ENCODE measurements at places on chromosomes 16 and 17.

GRCh38 chr17:45398800-45399199 lies 33.9 kb downstream of the ARHGAP27 start:
- no peak for DNase-seq

GRCh38 chr16:87409153-87409552 lies 17.0 kb downstream of the MAP1LC3B start:
- DNase-seq = peak; percentile 25

GRCh38 chr16:12471383-12471782 lies 332.3 kb downstream of the CPPED1 start:
- peak; percentile 30 for DNase-seq

- no peak for DNase-seq
Measured at GRCh38 chr17:62140836-62141235, 75.8 kb upstream of the MED13 start.

DNA sequence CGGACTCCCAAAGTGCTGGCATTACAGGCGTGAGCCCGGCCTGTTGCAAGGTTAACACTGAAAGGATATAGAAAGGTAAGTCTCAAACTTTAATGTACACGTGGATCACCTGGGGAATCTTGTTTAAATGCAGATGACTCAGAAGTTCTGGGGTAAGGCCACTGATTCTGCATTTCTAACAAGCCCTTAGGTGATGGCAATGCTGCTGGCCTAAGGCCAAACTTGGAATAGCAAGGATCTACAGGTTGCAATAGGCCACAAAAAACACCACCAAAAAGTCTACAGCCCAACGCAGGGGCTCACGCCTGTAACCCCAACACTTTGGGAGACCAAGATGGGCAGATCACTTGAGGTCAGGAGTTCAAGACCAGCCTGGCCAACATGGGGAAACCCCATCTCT lies 4.2 kb downstream of the CMTM4 start:
- DNase-seq = peak; percentile 26

GRCh38 chr17:4859816-4860625 lies 26.9 kb downstream of the MINK1 start:
- DNase-seq = no peak

DNA sequence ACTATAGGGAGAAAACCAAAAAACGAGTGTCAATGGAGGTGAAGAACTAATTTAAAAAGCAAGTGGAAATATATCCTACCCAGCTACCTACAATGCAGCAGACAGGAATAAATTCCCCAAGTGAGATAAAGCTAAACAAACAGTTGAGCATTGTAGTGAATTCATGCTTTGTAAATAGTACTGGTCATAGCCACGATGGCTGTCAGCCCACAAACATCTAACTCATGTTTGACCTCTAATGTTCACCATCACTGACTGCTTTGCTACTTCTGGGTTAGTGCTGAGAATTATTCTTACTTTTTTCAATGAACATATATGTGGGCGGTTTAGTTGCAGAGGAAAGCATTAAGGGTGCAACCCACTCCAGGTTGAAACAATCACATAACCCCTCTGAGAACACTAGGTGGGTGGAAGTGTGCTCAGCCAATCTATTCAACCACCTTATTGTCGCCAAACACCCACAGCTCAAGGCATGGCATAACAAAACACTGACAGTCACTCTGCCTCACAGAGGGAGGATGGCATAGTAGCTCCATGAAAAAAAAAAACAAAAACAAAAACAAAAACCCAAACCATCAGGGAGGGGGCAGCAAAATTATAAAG lies 264.1 kb downstream of the ZFHX3 start:
- DNase-seq = no peak

GRCh38 chr17:41315814-41316445 lies 420 bp upstream of the KRTAP17-1 start:
- no peak for DNase-seq

DNA sequence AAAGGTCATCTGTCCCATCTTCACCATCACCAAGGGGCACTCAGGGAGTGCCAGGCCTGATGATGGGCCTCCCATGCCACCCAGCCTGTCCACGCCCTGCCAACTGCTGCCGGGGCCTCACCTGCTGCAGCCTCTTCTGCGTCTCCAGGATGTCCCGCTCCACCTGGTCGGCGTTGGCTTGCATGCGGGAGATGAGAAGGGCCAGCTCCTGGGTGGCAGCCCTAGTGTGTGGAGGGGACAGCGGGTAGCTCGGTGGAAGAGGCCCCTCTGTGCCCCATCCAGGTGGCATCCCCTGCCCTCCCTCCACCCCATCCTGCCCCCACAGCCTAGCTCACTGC lies 3.2 kb downstream of the EVPL start:
- DNase-seq = no peak

DNA sequence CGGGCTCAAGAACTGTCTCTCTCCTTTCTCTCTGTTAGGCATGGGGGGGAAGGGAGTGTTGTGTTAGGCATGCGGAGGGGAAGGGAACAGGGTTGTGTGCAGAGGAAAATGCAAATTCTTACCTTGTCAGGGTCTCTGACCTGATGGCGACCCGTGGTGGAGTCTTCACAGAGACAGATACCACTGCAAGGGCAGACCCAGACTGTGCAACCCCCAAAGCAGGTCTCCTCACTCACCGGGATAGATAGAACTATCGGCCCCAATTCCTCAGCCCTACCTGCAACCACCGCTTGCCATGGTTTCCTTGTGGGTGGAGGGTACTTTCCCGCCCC lies 9.6 kb upstream of the MPP2 start:
- DNase-seq = no peak

DNA sequence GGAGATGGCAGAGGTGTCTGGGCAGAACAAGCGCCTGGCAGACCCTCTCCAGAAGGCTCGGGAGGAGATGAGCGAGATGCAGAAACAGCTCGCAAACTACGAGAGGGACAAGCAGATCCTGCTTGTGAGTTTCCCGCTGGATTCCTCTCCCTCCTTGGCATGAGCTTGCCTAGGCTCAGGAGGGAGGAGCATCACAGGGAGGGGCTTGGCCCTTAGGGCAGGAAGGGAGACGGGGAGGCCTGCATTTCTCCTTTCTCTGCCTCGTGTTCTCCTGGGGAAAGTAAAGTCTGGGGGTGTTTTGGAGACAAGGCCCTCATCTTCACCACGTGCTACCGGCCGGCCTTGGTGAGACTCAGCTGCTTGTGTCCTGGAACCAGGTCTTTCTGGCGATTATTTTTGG lies 18.0 kb upstream of the DBNDD1 start:
- DNase-seq = no peak

- DNase-seq = no peak
Measured at GRCh38 chr17:19654896-19655295, 6.3 kb downstream of the ALDH3A2 start.

DNA sequence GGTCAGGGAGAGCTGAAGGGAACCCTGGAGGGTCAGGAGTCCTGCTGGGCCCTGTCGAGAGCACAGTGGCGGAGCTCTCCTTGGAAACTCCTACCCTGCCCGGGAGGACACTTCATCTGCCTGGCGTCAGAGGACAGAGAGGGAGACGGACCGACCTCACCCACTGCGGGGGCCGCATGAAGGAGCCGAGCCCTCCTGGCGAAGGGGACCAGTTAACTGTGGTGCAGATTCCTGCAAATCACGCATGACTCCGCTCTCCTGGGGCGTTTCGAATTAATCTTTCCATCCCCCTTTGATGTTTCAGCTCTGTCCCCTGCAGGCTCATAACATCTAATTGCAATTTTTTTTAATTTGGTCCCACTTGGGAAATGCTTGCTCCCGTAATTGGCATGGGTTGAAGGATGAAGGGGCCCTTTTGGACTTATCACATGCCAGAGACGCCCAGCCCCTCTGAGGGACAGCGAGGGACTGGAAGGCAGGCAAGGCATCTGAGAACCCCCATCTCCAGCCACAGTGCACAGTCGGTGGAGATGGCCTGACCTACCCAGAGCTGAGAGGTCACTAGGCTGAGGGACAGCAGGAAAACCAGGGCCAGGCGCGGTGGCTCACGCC lies 26.5 kb downstream of the RPH3AL start:
- peak; percentile 56 for DNase-seq

- DNase-seq = no peak
Measured at GRCh38 chr17:45248132-45248957, 13.5 kb downstream of the SPATA32 start.

- DNase-seq = peak; percentile 48
Measured at GRCh38 chr17:65102788-65103187, 34.4 kb upstream of the RGS9 start.

DNA sequence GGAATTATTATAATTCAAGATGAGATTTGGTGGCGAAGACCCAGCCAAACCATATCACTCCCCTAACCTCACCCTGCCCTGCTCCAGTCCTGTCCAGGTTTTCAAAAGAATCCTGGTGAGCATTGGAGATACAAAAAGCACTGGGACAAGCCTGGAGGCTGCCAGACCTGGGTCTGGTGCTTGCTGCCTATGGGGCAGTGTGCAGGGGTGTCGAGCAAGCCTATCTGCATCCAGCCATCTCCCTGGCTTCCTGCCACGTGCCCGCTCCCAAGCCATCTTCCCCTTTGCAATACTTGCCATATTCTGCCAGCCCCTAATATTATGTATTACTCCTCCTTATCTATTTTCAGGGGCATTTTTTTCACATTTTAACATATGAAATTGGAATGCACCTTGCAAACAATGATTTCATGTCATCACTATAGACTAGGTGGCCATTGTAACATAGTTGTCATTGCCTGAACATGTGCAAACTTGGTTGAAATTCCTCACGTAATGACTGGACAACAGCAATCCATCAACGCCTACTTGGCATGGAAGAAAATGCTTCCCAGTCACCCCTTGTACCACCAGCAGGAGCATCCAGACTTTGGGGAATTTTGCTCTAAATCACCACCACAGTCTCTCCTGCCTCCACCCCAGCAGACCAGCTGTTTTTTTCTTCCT lies 8.1 kb upstream of the KDM8 start:
- no peak for DNase-seq

- no peak for DNase-seq
Measured at GRCh38 chr16:89361751-89362539, 128.4 kb downstream of the ANKRD11 start.

- no peak for DNase-seq
Measured at GRCh38 chr17:47829870-47830269, 1.5 kb downstream of the MRPL10 start.

DNA sequence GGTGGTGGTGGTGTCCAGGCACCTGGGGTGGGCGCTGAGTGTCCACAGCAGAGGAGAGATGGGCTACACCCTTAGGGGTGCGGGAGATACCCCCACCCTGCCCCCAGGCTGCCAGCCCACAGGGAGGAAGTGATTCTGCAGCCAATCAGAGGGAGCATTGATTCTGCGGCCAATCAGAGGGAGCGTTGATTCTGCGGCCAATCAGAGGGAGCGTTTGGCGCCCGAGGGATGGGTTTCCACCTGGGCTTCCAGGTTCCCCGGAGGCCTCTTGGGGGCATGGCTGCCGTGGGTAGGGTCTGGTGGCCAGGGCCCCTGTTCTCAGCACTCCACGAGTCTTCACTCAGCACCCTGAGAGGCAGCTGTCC lies 28.2 kb upstream of the ACSF3 start:
- no peak for DNase-seq

GRCh38 chr16:12320298-12320706 lies 343.8 kb downstream of the SNX29 start:
- no peak for DNase-seq

- DNase-seq = no peak
Measured at GRCh38 chr16:12484426-12484825, 319.3 kb downstream of the CPPED1 start.

DNA sequence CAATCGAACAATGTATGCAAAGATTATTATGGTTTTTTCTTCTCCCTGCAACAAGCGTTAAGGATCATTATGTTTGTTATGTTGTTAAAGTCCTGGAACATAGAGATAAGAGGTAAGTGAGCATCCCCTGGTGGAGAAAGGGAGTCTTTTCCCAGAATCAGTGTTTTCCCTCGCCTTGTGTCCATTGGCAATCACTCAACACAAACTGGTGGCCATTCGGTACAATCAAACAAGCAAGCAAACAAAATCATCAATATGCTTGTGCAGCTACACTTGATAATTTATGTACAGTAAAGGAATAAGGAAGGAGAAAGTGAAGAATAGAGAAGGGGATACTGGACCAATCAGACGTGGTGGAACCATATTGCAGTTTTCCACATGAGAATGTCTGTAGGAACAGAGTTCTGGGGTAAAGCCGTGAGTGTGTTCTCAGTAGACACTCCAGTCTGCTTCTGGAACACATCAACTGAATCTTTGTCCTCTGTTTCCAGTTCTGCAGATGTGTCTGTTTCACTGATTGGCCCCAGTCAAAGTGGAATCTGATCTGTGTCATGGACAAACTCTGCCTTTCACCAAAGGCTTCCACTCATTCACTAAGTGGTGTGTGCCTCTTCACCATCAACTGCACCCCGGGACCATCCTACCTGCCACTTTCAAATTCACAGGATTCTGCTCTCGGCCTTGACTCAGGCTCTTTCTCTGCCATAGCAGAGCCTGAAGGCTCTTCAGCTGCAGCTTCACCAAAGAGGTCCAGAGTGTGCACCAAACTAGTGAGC lies 169.5 kb downstream of the AHSP start:
- no peak for DNase-seq

GRCh38 chr16:71430744-71431143 lies 11.1 kb downstream of the TLE7 start:
- DNase-seq = no peak

GRCh38 chr17:5031365-5032082 lies 3.7 kb downstream of the SLC52A1 start:
- DNase-seq = peak; percentile 90

- DNase-seq = peak; percentile 64
Measured at GRCh38 chr17:77349976-77350830, 209.4 kb downstream of the SEC14L1 start.

DNA sequence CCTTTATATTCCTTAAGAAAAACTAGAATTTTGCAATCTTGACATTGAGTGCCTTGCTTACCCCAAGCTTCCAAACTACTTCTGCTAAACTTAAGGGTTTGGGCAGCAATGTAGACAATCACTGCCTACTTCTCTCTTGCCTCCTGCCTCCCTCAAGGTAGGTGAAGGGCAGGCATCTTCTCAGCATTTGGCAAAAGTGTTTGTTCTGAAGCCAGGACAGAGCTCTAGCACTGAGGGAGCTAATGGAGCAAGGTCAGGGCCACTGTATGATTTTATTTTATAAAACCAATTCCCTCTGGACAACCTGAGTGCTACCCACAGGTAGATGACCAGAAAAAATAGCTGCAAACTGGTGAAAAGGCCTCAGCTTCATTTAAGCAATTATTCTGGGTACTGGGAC lies 111.8 kb downstream of the IRX3 start:
- no peak for DNase-seq

- DNase-seq = no peak
Measured at GRCh38 chr17:81428121-81428515, 32.9 kb downstream of the BAHCC1 start.

DNA sequence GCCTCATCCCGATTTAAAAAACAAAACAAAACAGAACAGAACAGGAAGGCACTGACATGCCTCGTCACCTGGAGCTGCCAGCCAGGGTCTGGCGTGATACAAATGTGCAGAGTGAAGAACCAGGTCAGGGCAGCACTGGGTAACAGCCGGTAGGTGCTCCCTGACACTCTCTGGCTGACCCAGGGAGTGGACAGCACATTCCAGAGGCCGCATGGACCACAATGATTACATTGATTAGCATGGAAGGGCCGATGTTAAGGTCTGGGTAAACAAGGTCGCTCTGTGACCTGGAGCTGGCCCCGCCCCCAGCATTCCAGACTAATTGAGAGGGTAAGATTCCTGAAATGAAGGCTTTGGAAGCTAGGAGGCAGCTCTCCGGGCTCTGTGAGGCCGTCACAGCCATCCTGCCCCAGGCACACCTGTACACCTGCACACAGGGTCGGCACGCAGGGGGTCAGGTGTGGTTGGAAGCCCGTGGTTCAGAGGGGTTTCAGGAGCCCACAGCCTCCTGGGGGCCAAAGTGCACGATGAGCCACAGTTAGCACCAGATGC lies 21.4 kb downstream of the PIEZO1 start:
- no peak for DNase-seq

GRCh38 chr16:1153480-1154160 lies 714 bp downstream of the CACNA1H start:
- no peak for DNase-seq

- peak; percentile 91 for DNase-seq
Measured at GRCh38 chr16:22424161-22424937, 49.9 kb upstream of the CDR2 start.

All from sigmoid colon (tissue), 7 donors.